Activated gamma-delta T cell (primary cell): ENCODE measurements at places on chromosomes 12 and 14.

GRCh38 chr14:54767139-54767431 is 135.5 kb downstream of the GCH1 start:
- no peak for DNase-seq

- no peak for DNase-seq
Measured at GRCh38 chr12:7061138-7061537, 620 bp downstream of the C1S start.

DNA sequence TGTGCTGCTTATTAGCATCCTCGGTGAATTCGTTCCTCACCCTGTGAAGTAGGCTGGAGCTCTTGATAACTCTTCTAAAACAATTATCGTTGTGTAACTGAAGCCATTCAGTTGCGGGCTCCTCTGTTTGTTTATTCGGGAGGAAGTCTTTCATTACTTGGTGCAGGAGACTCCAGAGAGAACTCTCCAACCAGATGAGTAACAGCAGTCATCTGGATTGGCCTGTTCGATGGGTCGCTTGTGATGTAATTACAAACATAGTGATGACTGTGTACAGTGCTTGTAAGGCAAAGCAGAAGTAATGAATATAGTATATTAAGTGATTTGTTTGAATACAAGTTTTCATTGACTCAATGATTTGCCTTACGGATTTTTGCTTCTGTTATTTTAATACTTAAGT is 10.9 kb downstream of the ATP6V0A2 start:
- DNase-seq = no peak

DNA sequence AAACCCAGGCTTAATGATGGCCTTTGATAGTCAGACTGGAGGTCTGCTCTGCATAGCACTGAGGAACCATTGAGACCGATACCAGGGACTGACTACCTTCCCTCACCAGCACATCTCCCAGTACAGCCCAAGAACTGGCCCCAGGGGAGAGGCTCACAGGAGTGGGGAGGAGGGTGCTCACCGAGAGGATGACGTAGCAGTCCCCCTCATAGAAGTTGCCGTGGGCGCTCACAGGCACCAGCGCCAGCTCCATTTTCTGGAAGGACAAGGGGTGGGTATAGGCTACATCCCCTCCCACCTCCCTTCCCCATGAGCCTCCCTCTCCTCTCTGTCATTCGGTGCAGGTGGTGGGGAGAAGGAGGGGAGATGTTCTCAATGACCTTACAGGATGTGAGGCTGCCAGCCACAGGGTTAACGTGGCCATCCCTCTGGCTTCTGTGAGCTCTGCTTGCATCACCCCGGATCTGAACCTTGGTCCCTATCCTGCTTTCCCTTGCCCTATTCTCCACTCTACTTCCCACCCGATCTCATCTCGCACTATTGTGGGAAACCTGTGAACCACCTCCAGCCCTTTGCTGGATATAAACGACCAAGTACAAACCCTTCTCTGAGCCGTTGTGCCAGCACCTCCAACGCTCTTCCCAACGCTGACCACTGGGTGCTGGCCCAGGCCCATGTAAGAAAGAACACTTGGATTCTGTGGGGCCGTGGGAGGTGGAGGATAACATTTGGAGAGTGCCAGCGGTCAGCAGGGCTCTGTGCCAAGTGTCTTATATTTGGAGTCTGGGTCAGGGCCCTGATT is 4.4 kb downstream of the AVIL start:
- DNase-seq = no peak

DNA sequence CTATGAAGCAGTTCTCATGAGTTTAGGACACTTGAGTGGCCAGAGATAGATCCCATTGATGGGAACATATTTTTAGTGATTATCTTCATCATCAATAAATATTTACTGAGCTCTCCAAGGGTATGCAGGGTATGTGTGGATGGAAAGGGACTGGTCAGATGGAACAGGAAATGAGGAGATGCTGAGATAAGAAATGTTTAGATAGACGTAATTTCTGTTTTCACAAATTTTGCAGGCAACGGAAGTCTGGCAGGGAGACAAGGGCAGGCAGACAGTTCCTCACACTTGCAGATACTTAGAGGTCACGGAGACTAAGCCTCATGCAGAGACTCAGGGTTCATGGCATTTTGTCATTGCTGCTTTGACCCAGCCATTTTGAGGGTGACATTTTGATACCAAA is 24.3 kb downstream of the BCL2L14 start:
- no peak for DNase-seq

DNA sequence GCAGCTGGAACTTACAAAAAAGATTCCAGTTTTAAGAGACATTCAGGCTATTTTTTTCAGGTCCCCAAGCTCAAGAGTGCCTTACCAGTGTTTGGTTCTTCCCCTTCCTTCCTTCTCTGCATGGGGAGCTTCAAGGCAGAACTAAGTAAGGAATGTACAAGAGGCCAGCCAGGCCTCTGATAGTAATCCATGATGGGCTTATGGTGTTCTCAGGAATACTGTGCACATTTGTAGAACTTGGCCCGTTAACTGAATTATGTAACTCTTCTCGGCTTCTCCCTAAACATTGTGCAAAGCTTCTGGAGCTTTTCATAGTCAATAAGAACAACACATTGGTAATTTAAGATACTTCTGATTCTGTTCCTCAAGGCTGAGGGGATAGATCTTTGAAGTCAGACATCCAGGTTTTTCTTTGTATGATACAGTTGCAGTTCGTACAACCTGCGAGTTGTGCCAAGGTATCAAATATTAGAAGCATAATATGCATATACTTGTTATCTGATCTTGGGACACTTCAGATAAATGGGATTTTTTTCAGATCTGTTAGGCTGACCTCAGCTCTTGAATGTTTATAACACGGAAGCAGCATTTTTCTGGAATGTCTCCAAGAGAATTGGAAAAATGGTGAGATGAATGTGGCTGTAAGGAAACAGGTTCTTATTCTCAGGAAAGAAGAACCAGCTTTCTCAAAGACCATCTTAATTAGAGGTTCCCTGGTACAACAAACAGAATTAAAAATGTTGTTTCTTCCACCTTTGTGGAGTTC is 148.6 kb downstream of the ANO4 start:
- DNase-seq = no peak

DNA sequence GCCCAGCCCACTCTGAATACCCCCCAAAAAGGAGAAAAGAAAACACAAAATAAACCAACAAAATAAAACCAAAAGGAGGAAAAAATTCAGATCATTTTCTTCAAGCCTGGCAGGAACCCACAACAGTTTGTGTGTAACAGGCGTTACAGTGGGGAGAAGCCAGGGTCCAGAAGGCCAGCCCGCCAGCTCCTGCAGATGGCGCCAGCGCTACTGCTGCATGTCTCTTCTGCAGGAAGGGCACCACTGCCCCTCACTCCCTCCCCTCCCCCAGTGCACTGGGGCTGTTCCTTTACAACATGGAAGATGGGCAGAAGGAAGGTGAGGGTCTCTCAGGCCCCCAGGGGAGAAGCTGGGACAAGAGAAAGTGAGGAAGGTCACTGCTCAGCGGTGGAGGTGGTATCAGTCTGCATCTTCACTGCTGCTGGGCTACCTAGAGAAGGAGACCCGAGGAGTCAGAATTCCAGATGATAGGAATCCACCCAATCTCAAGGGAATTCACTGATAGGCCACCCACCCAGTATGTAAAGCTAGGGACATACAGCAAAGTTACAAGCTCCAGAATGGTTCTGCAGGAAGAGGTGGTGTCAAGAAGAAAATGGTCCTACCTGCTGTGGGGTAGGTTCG is 2.3 kb upstream of the NOP2 start:
- no peak for DNase-seq

- DNase-seq = no peak
Measured at GRCh38 chr14:52023518-52023917, 34.2 kb downstream of the RTRAF start.

GRCh38 chr12:105083551-105084105 is 630 bp downstream of the ALDH1L2 start:
- DNase-seq = no peak

DNA sequence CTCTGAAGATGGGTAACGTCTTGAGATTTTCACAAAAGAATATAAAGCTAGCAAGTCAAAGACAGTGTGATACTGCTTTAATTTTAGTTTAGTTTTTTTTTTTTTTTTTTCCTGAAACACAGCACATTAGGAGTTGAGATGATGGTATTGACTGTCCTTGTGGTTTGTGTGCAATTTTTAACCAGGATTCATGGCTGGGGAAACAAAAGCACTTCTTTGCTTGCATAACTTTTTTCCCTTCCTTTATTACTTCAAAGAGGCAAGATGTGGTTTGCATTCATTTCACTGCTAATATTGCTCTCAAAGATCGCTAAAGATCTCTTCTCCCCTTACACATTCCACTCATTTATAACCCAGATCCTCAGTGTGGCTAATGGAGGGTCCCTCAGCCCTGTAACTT is 157.1 kb upstream of the PZP start:
- no peak for DNase-seq

DNA sequence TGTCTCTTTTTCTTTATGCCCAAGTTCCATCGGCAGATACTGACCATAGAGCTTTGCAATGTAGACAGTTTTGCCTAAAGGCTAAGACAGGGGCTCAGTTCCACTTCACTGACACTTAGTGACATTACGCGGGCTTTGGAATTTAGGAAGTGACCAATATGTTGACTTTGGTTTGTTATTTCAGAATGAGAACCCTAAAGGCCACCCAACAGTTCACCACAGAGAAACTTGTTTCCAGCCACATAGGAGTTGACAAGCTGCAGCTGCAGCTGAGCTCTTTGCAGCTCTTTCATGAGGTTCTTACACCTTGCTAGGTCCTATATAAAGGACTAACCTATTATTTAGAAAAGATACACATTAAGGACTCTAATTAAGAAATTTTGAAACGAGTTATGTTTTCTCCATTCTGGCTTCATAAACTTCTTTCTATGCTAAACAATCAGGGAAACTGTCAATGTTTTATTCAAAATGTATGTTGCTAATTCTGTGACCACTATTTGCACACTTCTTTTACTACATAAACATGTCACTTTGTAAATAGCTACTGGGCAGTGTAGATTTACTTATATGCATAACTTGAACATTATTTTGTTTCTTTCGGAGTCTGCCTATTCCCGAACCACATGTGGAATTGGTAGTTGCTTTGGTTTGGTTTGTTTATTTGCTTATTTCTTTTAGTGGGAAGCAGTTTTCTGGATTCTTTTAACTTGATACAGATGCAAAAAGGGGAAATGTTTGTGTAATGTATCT is 18.5 kb upstream of the KLRD1 start:
- no peak for DNase-seq

DNA sequence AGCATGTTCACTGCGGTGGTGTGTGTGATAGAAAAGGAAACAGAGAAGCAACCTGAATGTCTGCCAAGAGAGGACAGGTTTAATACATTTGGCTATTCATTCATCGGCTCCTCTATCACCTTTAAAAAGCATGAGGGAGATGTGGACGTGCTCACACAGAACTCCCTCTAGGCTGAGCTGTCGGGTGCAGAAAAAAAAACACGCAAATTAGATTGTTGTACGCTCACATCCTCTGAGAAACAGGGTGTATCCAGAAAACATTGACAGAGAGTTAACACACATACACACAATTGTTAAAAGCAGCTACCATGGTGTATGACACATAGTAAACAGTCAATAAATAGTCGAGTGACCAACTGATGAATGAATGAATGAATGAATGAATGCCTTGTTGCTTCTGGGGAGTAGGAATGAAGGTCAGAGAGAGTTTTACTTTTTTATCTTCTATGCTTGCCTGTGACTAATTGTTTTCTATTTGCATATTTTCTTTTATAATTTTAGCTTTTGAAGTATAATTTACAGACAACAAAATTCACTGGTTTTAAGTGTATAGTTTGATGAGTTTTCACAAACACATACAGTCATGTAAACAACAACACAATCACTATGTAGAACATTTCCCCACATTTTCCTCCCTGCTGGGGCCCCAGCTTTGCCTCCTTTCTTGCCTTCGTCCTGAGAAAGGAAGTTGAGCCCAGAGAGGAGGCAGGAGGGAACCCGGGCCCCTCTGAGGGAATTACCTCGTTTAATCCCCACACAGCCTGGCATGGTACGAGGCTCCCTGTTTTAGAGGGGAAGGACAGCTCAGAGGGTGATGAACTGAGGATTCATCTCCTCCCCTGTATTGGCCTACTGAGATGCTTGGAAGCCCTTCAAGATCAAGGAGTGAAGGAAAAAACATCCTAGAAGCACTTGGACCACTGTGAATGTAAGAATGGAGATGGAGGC is 19.7 kb upstream of the FAM222A start:
- DNase-seq = no peak

- no peak for DNase-seq
Measured at GRCh38 chr12:108819920-108820706, 37.3 kb downstream of the SSH1 start.

GRCh38 chr12:65891219-65891618 is 66.9 kb downstream of the HMGA2 start:
- DNase-seq = no peak

DNA sequence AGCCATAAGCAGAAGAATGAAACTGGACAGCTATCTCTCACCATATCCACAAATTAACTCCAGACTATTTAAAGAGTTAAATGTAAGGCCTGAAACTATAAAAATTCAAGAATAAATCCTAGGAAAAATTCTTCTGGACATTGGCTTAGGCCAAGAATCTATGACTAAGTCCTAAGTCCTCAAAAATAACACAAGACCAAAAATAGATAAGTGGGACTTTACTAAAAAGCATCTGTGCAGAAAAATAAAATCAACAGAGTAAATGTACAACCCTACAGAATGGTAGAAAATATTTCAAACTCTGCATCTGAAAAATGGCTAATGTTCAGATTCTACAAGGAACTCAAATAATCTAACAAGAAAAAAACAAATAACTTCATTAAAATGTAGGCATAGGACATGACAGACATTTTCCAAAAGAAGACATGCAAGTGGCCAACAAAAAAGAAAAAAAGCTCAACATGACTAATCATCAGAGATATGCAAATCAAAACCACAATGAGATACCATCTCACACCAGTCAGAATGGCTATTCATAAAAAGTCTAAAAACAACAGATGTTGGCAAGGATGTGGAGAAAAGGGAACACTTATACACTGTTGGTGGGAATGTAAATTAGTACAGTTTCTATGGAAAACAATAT is 61.0 kb upstream of the PPFIA2 start:
- no peak for DNase-seq

GRCh38 chr12:103505371-103506236 is 9.8 kb upstream of the C12orf42 start:
- DNase-seq = no peak

GRCh38 chr14:63268771-63269170 is 50.0 kb downstream of the GPHB5 start:
- DNase-seq = no peak

GRCh38 chr12:89833337-89834252 is 125.0 kb upstream of the ATP2B1 start:
- DNase-seq = no peak

GRCh38 chr12:77893918-77894317 is 63.2 kb downstream of the NAV3 start:
- DNase-seq = no peak

DNA sequence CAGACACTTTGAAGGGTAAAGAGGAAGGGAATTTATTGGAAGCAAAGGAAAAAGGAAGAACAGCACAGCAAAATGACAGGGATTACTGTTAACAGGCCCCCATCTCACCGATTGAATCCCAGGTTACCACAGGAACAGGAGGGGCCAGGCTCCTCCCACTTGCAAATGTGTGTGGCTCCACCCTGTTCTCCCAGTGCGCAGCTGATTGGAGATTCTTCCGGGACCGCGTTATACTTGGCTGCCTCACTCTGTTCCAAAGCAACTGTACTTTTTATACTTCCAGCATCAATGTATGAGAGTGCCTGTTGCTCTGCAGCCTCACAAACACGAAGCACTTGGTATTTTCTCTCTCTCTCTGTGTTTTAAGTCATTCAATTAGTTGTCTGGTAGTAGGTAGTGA is 273.6 kb upstream of the MDGA2 start:
- DNase-seq = no peak

GRCh38 chr12:65759735-65760134 is 64.5 kb upstream of the HMGA2 start:
- DNase-seq = no peak
